ENCODE measurements at places on chromosomes 5 and 9. TPM values are rescaled to one million over a fixed set of nuclear protein-coding genes. Genes with fewer than 3 reads are reported as not detected.

- no peaks in the 10 kb centered on the region for H3K4me1 ChIP-seq
- H3K4me3 ChIP-seq, result no peak overlapping the region
- no peaks in the 10 kb centered on the region for H3K27me3 ChIP-seq
- no peak for DNase-seq
- H3K27ac ChIP-seq, result no peak overlapping the region
Observed at GRCh38 chr9:40926404-40927259, 201.8 kb downstream of the FOXD4L6 start.

Gene TRPM3
- not detected for total RNA-seq

- no peaks in the 10 kb centered on the region for H3K27me3 ChIP-seq
- no peak for DNase-seq
- no peak overlapping the region for H3K27ac ChIP-seq
- H3K4me3 ChIP-seq, result no peak overlapping the region
- H3K36me3 ChIP-seq, result no peaks in the 10 kb centered on the region
- H3K4me1 ChIP-seq, result no peaks in the 10 kb centered on the region
Observed at GRCh38 chr9:117153021-117153420, 261.8 kb downstream of the ASTN2 start.

Gene ROR2
- 0.37 TPM for total RNA-seq

All from T-helper 17 cell (primary cell).